LHCN-M2 (cell line): ENCODE measurements at places on chromosomes 7 and 10. TPM values are rescaled to one million over a fixed set of nuclear protein-coding genes. Genes with fewer than 3 reads are reported as not detected.

GRCh38 chr7:106471686-106472440 is 187.1 kb upstream of the NAMPT start:
- no peak for DNase-seq

- DNase-seq: peak; percentile 87
These were observed 41.6 kb upstream of the FHIP2A start for GRCh38 chr10:114779803-114780576.

DNA sequence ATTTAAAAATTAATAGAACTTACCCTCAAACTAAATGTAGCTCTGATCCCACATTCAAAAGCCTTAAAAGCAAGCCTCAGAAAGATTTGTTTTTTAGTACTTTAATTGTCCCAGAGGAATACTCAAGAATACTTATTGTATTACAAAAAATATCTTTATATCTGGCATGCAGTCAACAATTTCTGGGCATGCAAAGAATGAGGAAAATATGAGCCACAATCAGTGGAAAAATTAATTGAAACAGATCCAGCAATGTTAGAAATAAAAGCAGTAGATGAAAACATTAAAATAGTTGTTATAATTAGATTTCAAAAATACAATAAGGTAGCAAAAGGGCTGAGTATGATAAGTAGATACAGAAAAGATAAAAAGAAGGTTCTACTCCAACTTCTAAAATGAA is 154.7 kb downstream of the PON1 start:
- DNase-seq: peak; percentile 41

DNA sequence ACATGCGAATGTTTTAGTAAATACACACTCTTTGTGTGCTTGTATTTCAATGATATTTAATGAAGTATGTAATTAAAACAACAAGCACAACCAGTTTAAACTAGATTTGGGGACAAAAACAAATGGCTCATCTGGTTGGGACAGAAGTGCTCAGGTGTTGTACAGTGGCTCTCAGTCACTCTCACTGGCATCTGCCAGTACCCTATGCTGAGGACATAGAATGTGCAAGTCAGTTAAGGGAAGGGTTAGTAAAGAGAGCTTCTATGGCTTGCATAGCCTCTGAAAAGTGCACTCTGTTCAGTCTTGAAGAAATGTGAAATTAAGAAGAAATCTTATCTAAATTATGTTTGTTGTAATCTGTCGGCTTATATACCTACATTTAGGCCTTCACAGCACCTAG is 183.0 kb downstream of the LRRC4 start:
- no peak for DNase-seq

DNA sequence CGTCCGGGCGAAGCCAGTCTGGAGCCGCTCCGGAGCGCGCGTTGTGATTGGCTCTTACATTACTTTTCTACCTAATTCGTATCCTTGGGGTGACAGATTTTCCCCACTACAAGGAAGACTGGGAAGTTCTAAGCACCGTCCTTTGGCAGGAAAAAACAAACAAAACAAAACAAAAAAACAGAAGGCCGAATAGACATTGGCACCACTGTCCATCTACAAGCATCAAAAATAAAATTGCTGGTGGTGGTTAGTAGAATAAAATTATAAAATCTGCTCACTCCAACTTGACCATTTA is 651 bp upstream of the SKAP2 start:
- no peak for DNase-seq

GRCh38 chr10:92492748-92493240 is 81.1 kb downstream of the IDE start:
- no peak for DNase-seq

- DNase-seq: no peak
These were observed 8.4 kb downstream of the USP6NL start for GRCh38 chr10:11602919-11603523.

DNA sequence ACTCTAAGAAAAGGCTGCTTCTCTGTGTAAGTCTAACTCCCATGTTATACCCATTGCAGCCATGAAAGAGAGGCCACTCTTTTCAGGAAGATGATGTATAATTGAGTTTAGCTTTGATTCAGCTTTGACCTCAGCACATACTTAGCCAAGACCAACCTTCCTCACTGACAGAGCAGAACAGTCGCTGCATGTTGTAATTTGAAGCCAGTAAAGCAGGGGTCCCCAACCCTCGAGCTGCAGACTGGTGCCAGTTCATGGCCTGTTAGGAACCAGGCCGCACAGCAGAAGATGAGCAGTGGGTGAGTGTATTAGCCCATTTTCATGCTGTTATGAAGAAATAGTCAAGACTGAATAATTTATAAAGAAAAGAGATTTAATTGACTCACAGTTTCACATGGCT is 223.9 kb downstream of the GPR158 start:
- DNase-seq: no peak

DNA sequence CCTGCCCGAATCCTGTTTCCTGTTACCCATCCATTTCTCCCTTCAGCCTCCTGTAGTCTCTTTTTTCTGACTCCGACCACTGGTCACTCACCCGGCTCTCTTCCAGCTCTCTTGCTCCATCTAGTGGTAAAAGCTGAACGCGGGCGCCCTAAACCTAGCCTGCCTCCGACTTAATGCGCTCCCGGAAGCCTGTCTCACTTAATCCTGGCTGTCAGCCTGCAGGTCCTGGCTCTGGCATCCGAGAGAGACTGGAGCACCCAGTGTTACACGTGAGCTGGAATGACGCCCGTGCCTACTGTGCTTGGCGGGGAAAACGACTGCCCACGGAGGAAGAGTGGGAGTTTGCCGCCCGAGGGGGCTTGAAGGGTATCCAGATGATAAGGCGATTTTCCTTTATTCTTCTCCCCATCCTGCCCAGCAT is 10.3 kb downstream of the SUMF2 start:
- DNase-seq: peak; percentile 81

GRCh38 chr7:99752356-99752755 is 17.4 kb upstream of the CYP3A7 start:
- DNase-seq: no peak

DNA sequence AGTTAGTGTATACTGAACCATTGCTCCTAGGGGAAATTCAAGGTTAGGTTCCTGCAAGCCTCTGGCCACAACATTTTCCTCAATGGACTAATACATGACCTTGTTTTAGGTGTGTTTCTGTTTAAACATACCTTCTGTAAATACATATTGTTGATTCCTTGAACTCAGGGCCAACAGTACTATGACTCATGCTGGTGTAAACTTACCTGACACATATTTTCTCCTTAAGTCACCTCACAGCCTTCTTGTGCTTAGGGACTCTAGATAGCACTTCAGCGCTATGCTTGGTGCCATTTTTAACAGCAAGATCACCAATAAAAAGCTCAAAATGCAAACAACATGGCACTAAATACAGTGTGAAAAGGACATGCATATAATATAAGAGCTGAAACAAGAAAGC is 176.4 kb downstream of the TAX1BP1 start:
- no peak for DNase-seq

GRCh38 chr7:65892161-65892560 is 19.3 kb downstream of the VKORC1L1 start:
- no peak for DNase-seq

DNA sequence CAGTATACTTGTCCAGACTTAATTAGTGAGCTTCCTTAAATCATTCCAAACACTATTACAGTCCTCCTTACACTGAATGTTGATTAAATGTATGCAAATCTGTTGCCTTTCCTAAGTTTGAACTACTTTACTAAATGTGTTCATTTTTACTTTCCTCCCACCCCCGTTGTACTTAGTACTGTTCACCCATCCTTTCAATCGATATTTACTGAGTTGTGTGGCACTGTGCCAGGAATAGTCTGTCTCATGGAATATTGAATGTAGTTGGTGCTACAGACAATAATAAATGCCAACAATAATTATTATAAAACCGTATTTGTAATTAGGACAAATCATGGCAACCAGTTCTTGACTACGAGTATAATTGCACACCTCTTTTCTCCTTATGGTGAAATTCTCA is 335.7 kb downstream of the GPR37 start:
- no peak for DNase-seq

DNA sequence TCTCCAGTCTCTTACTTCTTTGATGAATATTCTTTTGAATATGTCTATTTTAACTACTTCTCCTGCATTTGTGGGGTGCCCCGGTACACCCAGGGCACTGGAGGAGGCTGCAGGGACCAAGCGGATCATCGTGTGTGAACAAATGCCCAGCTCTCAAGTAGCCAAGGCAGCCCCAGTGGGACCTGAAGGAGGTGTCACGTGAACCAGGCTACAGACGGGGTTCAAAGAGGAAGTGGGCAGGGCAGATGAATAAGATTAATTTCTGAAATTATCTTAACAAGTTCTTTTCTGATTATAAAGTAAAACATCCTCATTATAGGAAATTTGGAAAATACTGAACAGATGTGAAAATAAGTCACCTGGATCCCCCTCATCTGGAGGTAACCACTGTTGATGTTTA is 78.4 kb upstream of the DUSP5 start:
- DNase-seq: no peak

GRCh38 chr7:73434701-73435069 is 1.1 kb downstream of the FZD9 start:
- no peak for DNase-seq

DNA sequence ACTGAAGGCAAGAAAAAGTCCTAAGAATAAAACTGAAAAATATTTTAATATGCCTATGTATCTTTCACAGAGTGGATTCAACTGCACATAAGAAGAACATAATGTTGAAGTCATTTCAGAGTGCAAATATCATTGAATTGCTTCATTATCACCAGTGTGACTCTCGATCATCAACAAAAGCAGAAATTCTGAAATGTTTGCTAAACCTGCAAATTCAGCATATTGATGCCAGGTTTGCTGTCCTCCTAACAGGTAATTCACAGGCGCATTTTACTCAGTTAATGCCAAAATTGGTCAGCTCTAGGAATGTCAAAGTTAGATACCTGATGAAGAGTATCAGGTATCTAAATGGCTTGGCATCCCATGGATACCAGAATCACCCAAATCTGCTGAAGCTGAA is 52.0 kb downstream of the GDI2 start:
- DNase-seq: no peak

- no peak for DNase-seq
These were observed 34.4 kb downstream of the ADD3 start for GRCh38 chr10:110042181-110042580.

DNA sequence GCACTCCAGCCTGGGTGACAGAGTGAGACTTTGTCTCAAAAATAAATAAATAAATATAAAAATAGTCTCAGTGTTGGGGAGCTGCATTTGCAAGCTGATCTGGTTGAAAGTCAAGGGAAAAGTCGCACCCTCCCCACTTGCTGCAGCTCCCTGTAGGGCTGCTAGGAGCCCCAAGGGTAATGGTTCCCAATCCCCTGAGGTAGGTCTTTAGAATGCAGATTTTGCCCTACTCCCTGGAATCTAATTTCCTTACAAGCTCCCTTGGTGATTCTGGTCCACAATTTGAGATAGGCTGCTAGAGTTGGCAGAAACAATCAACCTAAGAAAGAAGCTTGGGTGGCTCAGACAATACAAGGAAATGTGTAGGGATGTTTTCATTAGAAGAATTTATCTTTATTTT is 232.5 kb upstream of the YAE1 start:
- DNase-seq: no peak

- no peak for DNase-seq
These were observed 66.5 kb upstream of the SHTN1 start for GRCh38 chr10:117071286-117072050.

DNA sequence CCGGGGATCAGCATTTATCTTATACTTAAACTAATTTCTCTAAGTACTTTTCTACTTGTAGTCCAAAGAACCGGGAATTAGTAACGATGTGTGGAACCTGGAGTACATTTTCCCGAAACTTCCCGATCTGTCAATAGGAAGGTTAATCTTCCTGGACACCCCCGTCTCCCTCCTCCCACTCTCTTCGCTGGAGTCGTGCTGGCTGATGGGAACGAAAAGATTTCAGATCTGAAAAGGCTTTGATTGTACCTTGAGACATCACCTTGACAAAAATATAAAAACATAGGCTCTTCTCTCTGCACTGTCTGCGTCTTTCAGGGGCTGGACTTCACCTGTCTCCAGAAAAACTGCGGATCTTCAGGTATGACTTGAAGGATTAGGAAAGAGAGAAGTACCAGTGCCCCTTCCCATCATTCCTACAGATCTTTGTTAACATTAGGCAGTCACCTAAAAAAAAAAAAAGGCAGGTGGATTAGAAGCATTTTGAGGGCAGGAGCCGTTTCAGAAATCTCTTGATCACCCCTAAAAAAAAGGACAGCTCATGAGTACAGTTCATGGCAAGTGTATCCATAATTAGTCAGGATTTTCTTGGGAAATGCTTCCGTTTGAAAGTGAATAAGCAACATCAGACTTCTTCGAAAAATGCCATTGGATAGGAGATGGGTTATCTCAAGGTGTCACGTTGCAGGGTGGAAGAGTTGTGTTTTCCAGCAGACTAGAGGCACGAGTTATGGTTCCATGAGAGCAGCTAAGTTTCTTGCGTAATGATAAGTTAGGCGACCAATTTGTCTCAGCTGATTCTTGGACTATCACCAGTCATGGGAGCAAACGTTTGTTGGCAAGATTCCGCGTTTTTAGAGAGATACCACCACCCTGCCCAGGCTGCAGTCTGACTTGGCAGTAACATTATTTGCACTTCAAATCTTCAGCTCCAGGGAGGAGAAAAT is 7.8 kb upstream of the BAMBI start:
- no peak for DNase-seq

- DNase-seq: no peak
These were observed 110.9 kb upstream of the HDAC9 start for GRCh38 chr7:18384491-18385143.

GRCh38 chr10:124576526-124577420 is 115.2 kb downstream of the LHPP start:
- no peak for DNase-seq

GRCh38 chr10:122882766-122883165 is 3.4 kb upstream of the FAM24B start:
- DNase-seq: peak; percentile 7

The ZP3 gene
- total RNA-seq: 2.7 TPM in 1 of 2 replicates, not detected in the other

The PRF1 gene
- total RNA-seq: not detected in 2 replicates

The SAMD9L gene
- 18.5 and 28.4 TPM in 2 replicates for total RNA-seq

The C10orf53 gene
- not detected in 2 replicates for total RNA-seq

The LIPK gene
- 0.17 TPM in 1 of 2 replicates, not detected in the other for total RNA-seq

The INA gene
- total RNA-seq: not detected in 2 replicates

The CCL24 gene
- total RNA-seq: not detected in 2 replicates

The OR2A42 gene
- not detected in 2 replicates for total RNA-seq

The GNGT1 gene
- not detected in 2 replicates for total RNA-seq

The EXOC6 gene
- 1.9 and 4.3 TPM in 2 replicates for total RNA-seq

The PAX4 gene
- not detected in 2 replicates for total RNA-seq

The PIK3CG gene
- not detected in 2 replicates for total RNA-seq

The TFEC gene
- total RNA-seq: not detected in 2 replicates
